ENCODE measurements at places on chromosomes 7 and 10.

DNA sequence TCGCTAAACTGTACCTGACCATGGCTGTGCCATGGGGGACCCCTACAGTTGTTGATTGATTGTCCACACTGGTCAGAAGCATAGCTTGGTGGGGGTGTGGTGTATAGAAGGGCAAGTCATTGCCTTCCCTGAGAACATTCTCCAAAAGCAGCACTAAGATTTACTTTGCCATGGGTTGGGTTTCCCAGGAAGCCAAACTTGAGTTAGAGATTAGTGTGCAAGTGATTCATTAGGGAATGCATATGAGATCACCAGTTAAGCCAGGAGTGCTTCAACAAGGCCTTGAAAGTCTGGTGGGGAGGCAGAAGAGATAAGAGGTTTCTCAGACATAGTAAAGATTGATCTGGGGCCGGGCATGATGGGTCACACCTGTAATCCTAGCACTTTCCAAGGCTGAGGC is 21.4 kb upstream of the TPST1 start:
- no peak for DNase-seq

DNA sequence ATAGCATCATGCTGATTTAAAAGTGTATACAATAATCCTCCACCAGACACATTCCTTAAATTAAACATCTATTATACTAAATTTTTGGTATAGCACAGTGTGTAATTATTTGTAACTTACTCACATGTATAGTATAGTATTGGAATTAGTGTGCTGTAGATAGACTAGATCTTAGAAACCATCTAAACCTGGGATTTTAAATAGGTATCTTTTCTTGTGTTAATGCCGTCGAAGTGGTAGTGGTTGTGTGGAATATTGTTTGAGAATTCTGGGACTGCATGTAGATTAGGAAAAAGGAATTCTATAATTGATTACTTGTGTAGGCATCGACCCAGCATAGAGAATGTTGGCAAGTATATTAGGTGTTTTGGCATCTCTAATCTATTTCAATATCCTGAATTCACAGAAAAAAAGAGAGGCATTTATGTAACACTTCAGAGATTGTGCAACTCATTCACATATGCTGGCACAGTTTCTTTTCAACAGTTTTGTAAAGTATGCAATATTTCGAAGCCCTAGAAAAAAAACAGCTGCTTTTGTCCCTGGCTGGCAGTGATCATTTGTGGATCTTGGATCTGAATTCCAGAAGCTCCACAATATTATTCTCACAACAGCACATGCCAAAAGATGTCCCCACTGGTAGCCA is 145.5 kb upstream of the AGR3 start:
- DNase-seq: no peak

DNA sequence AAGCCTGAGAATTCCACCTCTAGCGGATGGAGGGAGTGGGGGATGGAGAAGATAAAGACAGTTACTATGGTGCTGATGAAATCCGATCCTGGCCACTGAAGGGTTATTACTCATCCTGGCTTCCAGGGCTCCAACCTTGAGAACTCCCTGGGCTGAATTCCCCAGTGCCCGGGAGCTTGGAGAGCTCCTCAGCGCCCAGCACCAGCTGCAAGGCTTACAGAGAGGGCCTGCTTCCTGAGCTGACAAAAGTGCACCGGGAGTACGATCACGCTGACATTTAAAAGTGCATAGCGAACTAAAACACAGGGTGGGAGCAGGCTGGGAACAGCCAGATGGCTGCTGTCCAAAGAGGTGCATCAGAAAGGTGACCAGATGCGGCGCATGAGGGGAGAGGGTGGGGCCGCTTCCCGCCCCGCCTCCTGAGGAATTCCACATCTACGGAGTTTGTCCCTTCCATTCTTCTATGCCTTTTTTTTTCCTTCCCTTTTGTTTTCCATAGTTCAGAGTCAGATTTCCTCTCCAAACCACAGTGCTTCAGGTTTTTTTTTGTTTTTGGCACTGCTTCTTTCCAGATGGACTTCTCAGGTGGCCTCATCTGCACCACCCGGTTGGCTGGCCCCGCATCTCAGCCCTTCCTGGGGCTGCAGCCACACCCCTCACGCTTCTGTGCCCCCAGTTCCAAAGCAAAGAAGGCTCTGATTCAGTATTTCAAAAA is 62.4 kb upstream of the MKRN1 start:
- no peak for DNase-seq

DNA sequence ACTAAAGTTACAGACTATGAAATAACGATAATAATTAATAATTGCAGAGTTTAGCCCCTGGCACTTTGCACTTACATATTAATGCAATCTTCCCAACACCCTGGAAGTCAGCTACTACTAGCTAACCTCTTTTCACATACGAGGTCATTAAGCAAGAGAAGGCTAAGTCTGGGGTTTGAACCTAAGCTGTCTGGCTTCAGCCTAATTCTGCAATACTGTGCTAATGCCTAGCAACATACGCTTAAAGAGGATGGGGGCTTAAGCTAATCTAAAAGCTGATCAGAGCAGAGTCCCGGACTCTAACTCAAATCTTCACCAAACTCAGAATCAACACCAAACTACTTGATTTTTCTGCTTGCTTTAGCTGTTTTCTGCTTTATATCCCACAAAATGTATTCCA is 168.7 kb upstream of the GNAI1 start:
- DNase-seq: no peak

GRCh38 chr7:139490130-139490529 is 6.7 kb upstream of the KLRG2 start:
- DNase-seq: no peak

GRCh38 chr10:116905845-116906210 is 56.5 kb downstream of the ENO4 start:
- DNase-seq: no peak
